ENCODE measurements at places on chromosomes 6 and 20.

GRCh38 chr6:41700463-41701347 lies 34.7 kb downstream of the TFEB start:
- no peak for DNase-seq

DNA sequence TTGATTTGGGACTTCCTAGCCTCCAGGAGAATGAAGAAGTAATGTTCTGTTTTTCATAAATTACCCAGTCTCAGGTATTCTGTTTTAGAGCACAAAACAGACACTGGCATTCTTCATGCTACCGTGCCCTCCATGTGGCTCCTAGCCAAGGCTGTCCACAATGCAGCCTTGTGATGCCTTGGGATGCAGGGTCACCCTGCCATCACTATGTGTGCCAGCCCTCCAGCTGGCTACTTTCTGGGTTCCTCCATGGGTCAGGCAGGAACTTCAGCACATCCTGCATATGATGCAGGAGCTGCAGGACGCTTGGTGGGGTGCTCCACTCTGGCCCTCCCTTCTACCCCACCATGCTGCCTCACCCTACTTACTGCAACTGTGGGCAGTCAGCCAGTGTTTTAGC lies 38.0 kb upstream of the FAM50B start:
- DNase-seq, result no peak

DNA sequence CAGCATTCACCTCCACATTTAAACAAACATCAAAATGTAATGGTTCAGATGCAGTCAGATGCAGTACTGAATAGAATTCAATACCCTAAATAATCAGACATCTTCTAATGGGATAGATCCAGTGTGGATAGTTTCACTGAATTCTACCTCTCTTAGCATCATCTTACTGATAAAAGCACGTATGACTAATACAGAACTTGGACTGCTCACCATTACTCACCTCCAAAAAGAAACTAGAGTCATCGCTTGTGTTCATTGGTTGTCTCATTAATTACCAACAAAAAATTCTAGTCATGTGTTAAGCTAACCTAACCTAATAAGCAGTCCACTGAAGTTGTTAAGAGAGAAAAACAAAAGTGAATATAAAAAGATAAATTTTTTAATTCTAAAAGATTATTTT lies 165.9 kb upstream of the IRAK1BP1 start:
- DNase-seq, result no peak

DNA sequence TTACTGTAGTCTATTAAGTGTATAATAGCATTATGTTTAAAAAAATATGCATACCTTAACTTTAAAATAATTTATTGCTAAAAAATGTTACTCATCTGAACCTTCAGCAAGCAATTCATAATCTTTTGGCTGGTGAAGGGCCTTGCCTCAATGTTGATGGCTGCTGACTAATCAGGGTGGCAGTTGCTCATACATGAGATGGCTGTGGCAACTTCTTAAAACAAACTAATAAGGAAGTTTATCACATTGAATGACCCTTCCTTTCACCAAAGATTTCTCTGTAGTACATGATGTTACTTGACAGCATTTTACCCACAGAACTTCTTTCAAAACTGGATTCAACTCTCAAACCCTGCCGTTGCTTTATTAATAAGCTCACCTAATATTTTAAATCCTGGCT lies 84.0 kb downstream of the TASP1 start:
- no peak for DNase-seq

- no peak for DNase-seq
Observed at GRCh38 chr6:131868836-131869235, 61.0 kb downstream of the ENPP1 start.

GRCh38 chr20:49892260-49892659 lies 23.1 kb downstream of the SPATA2 start:
- DNase-seq, result no peak

DNA sequence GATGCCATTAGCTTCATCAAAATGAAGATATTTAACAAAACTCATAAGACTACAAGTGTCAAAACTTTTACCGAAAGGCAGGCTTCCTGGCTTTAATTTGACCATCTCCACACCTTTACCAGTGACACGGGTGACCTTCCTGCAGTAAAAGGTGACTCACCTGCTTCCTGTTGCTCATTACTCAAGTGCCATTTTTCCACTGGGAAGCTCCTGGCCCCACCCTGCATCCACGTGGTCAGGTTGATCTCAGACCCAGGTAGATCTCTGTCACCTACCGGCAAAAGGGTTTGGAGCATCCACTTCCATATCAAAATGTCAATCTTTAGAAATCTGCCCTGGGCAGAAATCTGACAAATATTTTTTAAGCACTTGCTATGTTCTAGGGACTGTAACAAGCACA lies 31.9 kb upstream of the CDH4 start:
- no peak for DNase-seq

- DNase-seq, result no peak
Observed at GRCh38 chr6:42505385-42505718, 53.6 kb upstream of the TRERF1 start.

- no peak for DNase-seq
Observed at GRCh38 chr6:28545955-28546354, 20.3 kb downstream of the GPX5 start.

DNA sequence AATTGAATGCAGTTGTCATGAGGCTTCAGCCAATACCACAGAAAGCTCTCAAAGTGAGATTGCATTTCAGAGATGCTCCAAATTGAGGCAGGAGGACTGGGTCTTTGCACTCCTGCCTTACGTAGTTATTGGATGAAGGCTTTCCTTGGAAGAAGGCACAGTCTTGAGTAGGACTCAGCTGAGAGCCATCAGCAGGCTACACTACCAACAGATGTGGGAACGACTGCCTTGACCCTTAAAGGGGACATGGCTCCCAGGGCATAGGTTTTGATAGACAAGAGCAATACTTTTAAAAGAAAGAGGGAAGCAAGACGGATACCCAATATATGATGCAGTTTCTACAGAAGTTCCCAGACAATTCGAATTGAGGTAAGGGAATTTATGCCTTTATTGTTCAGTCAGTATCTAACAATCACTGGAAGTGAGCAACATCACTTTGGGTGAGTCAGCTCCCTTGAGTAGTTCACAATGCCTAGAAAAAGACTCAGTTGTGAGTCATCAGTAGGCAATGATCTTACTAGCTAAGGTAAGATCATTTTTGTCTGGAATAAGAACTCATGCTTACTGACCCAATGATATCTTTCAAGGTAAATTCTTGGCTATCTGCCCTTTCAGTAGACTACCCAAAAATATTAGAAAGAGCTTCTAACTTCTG lies 390.8 kb downstream of the GJA1 start:
- no peak for DNase-seq

All from activated T-cell treated with anti-CD3 and anti-CD28 coated beads, Interleukin-2, amount 50 U/mL, for 24 hours (primary cell).